ENCODE measurements at places on chromosomes 6 and 20.

- no peak for DNase-seq
Observed at GRCh38 chr6:156905801-156906200, 128.6 kb downstream of the ARID1B start.

DNA sequence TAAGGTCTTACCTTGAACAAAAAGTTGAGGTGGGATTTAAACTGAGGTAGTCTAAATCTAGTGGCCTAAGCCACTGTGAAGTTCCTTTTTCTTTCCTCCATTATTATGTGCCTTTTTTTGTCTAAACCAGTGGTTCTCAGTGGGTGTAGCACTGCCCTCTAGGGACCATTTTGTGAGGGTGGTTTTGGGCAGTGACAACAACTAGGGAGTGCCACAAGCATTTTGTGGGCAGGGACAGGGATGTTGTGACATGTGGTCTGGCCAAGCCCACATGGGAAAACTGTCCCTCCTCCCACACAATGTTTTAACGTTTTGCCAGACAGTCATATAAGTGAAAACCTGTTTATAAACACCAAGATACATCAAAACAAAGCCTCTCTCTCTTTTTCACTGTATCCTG is 899.4 kb upstream of the FLRT3 start:
- peak; percentile 30 for DNase-seq

DNA sequence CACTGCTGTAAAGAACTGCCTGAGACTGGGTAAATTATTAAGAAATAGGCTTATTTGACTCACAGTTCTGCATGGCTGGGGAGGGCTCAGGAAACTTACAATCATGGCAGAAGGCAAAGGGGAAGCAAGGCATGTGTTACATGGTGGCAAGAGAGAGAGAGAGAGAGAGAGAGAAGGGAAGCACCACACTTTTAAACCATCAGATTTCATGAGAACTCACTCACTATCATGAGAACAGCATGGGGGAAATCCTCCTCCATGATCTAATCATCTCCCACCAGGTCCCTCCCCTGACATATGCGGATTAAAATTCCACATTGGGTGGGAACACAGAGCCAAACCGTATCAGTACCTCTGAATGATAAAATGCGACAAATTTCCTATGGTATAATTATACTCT is 203.9 kb upstream of the MARCKS start:
- no peak for DNase-seq

- DNase-seq: no peak
Observed at GRCh38 chr20:5835321-5835821, 85.2 kb downstream of the SHLD1 start.

DNA sequence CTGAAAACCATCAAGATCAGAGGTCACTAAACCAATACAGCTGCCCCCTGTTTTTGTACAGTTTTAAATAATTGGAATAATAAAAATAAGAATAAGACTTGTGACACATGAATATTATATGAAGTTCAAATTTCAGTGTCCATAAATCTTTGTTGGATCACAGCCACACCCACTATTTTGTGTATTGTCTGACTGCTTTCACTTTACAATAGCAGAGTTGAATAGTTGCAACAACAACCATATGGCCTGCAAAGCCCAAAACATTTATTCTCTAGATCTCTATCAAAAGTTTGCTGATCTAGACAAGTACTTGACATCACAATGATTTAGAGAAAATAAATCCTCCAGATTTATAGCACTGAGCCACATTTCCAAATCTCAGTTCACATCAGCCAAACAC is 73.6 kb downstream of the SPTLC3 start:
- no peak for DNase-seq

DNA sequence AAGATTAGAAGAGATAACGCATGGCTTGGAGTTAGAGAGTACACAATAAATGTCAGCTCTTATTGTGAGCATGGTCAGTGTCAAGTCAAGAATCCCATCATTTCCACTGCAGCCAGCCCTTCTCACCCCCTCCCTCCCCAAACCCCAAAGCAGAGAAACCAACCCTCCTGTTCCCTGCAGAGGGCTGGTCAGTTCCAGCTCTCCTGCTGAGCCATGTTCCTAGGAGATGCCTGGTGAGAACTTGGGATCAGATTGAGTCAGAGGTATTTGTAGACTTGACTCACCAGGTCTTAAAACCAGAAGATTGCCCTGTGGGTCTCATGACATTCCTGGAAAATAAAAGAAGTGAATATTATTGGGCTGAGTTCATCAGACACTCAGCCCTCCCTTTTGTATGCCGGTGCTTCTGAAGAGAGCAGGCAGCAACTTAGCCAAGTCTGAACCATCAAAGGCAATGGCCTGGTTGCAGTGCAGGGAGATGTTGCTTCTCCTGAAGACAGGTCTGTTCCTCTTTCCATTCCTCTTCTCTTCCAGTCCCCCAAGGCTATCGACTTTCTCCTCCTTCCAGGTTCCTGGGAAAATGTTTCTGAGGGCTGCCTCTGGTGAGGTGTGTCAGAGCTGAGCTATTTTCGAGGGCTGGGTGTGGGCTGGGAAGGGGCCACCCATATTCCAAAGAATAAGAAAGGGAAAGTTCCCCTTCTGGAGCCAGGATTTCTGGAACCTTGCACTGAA is 278.2 kb upstream of the SUPT3H start:
- no peak for DNase-seq

- peak; percentile 39 for DNase-seq
Observed at GRCh38 chr6:127516662-127517273, 2.4 kb downstream of the MTCL3 start.

DNA sequence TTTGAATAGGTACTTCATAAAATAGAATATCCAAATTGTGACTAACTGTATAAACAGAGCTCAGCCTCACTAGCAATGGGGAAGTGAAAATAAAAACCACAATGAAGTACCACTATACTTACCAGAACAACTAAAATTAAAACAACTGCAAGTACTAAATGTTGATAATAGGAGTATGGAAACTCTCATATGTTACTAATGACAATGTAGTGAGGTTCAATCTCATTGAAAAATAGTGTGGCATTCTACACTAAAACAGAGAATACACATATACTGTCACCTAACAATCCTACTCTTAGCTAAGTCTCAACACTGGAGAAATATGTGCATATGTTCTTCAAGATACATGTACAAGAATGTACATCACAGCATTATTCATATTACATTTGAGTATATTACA is 132.0 kb upstream of the CARMIL1 start:
- DNase-seq: no peak

DNA sequence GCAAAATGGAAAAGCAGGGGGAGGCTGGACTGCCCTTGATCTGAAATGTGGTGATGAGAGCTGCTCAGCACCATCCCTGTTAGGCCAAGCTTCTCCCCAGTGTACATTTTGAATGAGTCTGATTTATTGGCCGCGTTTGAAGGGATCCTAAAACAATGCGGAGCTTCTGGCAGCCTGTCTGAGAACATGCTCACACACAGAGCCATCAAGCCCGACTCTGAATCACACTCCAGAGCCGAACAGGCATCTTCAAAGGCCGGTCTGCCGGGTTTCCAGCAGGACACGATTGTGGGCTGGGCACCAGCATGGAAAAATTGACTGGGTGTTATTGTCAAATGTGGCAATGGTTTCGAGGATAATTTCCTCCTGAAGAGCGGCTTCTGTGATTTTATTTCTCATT is 235.9 kb downstream of the TFAP2C start:
- no peak for DNase-seq

GRCh38 chr6:36216559-36216958 is 20.0 kb downstream of the BRPF3 start:
- DNase-seq: no peak

DNA sequence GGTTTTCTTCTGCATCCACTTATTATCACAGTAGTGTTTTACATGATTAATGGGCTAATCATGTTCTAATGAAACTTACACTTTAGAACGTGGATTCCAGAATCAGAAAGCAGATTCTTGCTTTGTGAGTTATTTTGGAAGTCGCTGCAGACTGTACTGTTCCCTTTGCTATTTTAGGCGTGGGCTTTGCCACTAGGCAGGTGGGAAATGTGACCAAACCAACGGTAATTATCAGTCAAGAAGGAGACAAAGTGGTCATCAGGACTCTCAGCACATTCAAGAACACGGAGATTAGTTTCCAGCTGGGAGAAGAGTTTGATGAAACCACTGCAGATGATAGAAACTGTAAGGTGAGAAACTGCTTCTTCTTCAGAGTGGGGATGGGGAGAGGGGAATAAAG is 598 bp downstream of the FABP7 start:
- no peak for DNase-seq

- no peak for DNase-seq
Observed at GRCh38 chr6:87791485-87791884, 89.5 kb upstream of the AKIRIN2 start.

- DNase-seq: no peak
Observed at GRCh38 chr6:31971279-31971992, 502 bp downstream of the DXO start.

GRCh38 chr6:38822963-38823362 is 107.9 kb downstream of the DNAH8 start:
- DNase-seq: no peak

DNA sequence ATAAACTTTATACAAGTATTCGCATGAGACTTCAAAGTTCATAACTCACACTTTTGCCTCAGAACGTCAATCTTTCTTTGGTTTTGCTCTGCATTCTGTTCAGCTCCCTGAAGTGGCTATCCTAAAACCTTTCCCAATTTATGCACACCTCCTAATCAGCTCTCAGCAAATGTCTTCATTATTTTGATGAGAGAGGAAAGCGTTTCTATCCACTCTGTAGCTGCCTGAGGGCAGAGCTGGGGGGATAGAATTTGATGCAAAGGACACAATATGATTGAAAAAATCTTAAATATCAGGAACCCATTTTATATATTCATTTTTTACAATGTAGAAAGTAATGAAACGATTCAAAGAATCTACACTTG is 66.8 kb downstream of the MOXD1 start:
- DNase-seq: no peak

DNA sequence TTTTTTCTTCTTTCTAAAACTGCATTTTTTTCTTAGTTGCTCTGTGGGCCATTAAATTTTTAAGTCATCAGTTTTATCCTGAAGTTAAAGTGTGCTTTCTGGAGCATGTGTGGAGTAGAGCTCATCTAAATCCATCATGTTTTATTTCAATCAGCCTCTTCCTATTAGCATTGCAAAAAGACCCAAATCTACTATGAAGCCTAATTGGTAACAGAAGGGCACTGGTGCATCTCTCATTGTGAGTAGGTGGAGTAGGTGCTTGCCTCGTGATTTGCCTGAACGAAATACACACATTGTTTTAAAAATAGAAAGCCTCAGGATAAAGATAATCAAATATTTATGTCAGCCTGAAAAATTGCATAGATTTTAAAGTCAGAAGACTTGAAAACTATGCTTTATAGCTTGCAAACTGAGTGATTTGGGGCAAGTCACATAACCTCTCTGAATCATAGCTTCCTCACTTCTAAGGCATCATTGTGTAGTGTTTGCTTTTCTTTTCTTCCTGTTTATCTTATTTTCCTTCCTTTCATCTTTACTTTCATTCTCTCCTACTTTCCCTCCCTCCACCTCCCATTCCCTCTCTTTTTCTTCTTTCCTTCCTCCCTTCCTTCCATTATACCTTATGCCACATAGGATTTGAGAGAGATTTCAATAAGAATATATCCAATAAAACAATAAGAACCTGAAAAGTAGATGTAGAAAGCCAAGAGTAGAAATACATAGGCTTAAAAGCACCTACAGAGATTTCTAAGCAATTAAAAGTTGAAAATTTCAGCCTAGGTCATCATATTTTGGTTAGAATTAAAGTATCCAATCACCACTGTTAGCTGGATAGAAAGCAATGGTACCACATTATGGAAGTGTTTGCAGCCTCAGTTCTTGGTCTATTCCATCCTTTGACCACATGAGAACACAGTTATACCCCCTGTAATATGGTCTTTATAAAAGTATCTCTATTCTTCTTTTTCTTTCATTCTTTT is 49.6 kb upstream of the RNF146 start:
- no peak for DNase-seq

GRCh38 chr20:55417836-55418235 is 587.5 kb downstream of the CBLN4 start:
- no peak for DNase-seq

DNA sequence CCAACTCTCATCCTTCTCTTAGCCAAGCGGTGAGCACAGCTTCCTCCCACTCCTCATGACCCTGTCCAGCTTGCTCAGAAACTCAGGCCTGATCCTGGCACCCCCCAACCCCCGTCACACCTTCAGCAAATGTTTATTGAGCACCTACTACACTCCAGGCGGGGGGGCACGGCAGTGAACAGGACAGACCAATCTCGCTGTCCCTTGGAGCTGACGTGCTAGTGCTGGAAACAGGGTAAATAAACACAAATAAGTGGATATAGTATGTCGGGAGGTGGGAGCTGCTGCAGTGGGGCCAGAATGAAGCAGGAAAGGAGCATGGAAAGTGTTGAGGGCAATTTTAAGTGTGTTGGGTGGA is 7.4 kb upstream of the SPDEF start:
- DNase-seq: no peak

DNA sequence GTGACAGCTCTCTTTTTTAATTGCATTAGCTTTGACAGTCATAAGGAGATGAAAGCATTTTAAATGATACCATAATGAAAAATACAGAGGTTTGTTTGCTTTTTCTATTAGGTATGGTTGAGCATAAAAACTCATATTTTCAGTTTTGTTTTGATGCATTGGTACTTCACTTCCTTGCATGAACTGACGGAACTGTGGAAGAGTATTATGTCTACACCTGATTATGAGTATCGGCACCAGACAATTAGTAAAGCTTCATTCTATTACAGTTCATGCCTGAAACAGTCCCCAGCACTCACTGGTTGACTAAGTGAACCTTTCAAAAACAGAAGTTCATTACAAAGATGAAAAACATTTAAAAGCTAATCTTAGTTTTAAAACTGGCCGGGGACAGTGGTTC is 593.0 kb downstream of the GRIK2 start:
- no peak for DNase-seq

DNA sequence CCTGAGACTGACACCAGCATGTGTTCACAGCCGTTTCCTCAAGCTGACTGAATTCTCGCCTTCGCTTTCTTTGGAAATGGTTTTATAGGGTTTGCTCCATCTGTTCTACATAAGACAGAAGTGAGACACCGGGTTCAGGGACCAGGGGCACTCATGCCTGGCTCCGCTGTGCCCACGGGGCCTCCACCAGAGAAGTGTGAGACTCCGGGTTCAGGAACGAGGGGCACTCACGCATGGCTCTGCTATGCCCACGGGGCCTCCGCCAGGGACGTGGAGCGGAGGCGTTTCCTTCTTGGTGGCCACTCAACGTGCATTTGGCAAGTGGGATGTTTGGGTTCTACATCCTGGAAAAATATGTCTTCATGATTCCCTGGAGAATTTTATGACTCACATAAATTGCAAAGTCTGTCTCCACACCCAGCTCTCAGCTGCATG is 106.6 kb downstream of the RNASET2 start:
- DNase-seq: no peak

Measured in NT2/D1 (cell line).